Kasumi-1 (cell line): ENCODE measurements at places on chromosomes 12 and 14.

DNA sequence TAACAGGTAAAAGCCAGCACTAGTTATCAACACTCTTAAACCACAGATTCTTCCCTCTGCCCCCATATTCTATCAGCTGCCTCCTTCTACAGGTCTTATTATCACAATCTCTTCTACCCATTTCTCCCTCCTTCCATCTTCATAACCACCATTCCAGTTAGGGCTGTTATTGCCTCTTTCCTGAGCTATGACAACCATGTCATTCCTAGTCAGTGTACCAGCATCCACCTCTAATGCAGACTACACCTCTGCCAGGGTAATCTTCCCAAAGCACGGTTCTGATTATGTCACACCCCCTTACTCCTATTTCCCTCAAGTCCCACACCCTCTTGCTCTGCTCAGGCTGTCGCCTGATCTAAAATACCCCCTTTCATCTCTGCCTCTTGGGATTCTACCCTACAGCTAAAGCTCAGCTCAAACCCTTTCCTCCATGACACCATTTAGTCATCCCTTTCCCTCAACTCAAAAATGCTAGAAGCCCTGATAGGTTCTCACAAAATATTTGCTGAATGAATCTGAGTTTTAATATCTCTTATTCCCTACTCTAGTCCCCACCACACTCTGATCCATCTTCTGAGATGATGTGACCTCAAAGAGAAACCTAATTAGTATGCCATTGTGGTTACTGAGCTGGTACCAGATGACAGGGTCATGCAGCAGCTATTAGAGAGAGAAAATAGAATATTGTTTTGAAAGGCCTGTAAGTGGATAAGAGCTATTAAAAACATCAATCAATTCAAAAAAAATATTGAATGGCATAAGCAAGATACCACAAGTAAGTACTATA lies 11.7 kb downstream of the RACGAP1 start:
- no peak for DNase-seq

- no peak for DNase-seq
Measured at GRCh38 chr12:124556896-124557501, 10.4 kb downstream of the NCOR2 start.

GRCh38 chr12:107415834-107416233 lies 269.8 kb upstream of the PWP1 start:
- no peak for DNase-seq

GRCh38 chr12:118581371-118581770 lies 205.0 kb downstream of the SUDS3 start:
- DNase-seq, result no peak

- DNase-seq, result no peak
Measured at GRCh38 chr12:42912367-42912766, 322.8 kb upstream of the PRICKLE1 start.

DNA sequence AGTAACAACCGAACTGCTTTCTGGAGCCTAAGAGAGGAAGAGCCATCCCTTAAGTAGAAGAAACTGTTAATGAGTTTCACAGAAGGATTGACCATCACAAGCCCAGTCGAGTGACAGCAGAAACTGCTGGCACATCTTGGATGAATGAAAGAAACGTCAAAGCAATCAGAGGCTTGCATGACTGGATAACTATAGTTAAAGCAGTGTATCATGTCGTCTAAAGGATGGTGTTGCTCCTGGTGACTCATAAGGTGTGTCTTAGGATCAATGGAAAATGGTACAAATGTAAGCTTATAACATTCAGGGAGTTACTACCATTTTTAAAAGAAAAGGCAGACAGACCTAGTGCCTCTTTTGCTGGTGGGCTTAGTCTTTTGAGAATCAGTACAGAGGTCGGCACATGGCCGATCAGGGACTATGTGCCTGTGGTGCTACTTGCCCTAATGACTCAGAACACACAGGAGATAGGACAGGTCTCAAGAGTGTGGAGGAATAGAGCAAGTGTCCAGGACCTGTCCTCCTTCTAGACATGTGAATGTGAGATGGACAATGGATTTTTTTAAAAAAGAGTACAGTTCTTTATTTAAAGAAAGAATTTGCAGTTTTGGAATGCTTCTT lies 55.7 kb downstream of the TMX1 start:
- DNase-seq, result no peak

GRCh38 chr12:3601461-3602150 lies 110.6 kb downstream of the PRMT8 start:
- no peak for DNase-seq

DNA sequence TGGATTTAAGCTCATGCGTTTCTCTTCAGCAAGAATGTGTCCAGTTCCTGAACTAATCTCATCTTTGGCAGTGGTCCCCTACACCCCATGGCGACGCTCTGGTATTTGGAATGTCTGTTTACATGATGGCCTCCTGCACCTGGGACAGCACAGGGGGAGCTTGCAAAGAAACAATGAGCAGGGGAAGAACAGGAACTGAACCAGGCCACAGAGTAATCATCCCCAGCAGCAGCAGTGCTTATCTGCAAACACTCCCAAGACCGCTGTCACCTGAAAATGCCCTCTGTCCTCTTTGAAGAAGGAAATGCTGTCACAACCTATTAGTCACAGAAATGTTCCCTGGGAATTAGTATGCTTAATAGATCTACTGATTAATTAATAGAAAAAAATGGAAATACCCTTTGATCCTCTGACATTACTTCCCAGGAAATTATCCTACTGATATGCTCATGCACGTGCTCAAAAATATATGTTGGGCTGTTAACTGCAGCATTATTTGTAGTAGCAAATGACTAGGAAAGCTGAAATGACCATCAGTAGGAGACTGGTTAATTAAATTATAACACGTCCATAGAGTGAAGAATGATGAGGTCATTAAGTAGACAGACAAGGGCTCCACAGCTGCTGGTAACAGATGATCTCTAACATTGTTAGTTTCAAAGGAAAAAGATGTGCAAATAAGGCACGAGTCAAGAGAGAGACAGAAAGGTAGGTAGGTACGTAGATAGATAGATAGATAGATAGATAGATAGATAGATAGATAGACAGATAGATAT lies 279.3 kb upstream of the FLRT2 start:
- DNase-seq, result no peak

GRCh38 chr12:13444076-13444475 lies 247.6 kb downstream of the EMP1 start:
- DNase-seq, result no peak

GRCh38 chr14:61335049-61335448 lies 13.7 kb downstream of the PRKCH start:
- DNase-seq, result no peak

GRCh38 chr12:26058308-26058707 lies 66.5 kb downstream of the BHLHE41 start:
- peak; percentile 19 for DNase-seq

- no peak for DNase-seq
Measured at GRCh38 chr12:57628280-57629191, 4.5 kb downstream of the B4GALNT1 start.

GRCh38 chr14:79098324-79098723 lies 928.2 kb downstream of the NRXN3 start:
- DNase-seq, result no peak

GRCh38 chr14:39315859-39316444 lies 82.2 kb downstream of the MIA2 start:
- no peak for DNase-seq

DNA sequence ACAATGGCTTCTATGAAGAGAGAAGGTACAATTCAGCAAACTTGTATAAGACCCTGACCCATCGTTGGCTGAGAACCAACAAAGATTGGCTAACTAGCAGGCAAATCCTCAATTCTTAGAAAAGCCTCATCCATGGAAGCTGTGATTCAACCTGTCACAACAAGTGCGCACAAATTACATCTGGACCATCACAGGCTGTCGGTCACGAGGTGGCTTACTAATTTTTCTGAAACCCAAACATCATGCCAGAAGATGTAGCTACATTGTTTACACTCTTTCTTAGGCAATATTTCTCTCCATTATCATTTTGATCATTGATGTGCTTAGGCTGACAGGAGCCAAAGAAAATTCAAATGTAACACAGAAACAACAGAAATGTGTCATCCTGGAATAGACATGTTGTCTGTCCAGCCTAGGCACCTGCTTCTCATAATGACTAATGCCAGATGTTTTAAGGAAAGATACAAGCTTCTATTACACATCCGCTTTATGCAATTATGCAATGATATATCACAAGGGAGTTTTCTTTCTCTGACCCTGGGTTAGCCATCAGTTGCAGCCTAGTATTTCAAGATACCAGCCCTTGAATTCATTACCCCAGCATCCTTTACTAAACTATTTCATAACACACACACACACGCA lies 92.9 kb upstream of the DIO2 start:
- no peak for DNase-seq

- no peak for DNase-seq
Measured at GRCh38 chr12:89884952-89885351, 176.3 kb upstream of the ATP2B1 start.

GRCh38 chr12:3409662-3410061 lies 81.3 kb upstream of the PRMT8 start:
- DNase-seq, result no peak

- no peak for DNase-seq
Measured at GRCh38 chr14:72565917-72566316, 328.0 kb downstream of the DPF3 start.

DNA sequence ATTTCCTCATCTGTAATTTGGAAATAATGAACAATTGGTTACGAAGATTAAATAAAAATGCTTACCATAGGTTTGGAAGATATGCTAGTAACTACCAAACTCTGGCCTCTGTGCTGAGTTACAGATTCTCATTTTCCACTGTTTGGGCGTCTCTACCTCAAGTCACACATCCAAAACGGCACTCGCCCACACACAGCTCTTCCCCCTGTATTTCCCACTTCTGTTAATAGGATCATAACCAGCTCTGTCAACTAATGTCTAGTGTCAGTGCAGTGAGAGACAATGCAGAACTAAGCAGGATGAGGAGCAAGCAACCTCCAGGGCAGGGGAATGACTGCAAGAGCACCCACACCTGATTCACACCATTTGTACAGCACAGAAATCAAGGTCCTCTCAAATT lies 10.9 kb upstream of the SYCP3 start:
- DNase-seq, result no peak

DNA sequence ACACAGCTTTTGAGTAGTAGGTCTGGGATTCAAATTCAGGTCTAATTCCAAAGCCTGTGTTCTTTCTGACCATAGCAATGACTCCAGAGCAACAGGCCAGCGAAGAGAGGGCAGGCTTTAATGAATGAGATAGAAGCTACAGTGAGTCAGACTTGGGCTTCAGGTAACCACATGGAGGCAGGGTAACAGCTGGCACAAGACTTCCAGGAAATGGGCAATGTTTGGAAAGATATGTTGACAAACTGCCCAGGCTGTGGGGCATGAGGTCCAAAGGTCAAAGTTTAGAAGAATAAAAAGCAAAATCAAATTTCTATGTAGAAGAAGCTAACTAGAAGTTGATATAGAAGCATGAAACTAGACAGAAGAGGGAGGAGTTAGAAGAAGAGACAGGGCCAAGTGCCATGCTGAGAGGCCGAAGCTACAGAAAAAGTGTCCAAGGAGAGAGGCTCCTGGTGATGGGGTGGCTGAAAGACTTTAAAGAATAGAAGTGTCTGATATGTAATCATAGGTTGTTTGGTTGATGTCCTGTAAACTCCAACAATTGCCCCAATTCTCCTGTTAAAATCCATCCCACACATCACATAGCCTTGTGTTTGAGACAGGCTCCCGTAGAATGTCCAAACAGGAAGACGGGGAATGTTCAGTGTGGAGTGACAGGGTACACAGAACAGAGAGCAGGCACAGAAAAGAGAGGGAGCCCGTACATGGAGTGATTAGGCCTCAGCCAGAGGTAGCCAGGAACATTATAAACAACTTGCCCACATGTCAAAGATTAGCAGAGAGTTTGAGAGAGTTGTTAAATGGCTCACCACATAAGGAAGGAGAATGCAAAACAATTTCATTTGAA lies 384.7 kb downstream of the CCDC91 start:
- no peak for DNase-seq

GRCh38 chr14:34749408-34749807 lies 35.0 kb upstream of the CFL2 start:
- no peak for DNase-seq

- DNase-seq, result no peak
Measured at GRCh38 chr12:62767496-62767895, 167.5 kb downstream of the PPM1H start.

DNA sequence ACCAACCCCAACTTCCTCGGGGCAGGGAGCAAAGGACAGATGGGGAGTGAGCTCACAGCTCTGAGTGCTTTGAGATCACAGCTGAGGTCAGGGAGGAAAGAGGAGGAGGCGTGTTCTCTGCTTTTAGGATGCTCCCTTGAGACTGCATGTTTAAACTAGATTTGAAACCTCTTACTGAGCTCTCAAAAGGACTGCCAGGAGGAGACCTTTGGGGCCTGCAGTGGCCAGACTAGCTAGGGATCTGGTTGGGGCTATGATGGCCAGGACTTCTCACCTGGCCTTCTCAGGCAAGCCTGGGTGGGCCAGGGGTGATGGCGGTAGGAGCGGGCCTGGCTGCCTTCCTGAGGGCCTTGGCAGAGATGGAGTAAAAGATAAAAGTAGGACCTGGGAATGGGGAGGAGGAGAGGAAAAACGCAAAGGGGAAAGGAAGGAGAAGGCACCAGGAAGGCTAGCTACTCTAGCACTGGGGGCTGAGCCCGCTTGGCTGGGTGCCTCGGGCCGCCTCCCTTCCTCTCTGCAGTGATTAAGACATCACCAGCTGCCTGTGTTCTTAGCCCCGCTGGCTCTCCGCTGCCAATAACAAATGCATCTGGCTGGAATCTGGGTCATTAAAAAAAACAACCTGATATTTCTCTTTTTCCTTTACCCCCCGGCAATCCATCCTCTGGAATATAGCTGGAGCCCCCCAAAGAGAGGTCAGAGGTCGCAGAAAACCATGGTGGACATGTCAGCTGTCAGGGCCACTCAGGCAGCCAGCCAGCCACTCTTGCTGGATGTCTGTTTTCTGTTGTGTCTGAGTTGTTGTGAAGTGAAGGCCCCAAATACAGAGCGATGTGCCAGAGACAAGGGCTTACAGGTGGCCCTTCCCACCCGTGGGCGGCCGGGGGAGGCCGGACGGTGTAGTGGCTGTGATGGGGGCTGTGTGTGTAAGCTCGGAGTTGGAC lies 141.3 kb downstream of the TSPAN9 start:
- no peak for DNase-seq

- DNase-seq, result no peak
Measured at GRCh38 chr12:560691-561390, 101.1 kb downstream of the B4GALNT3 start.

- DNase-seq, result no peak
Measured at GRCh38 chr14:101704140-101704539, 57.4 kb upstream of the PPP2R5C start.

DNA sequence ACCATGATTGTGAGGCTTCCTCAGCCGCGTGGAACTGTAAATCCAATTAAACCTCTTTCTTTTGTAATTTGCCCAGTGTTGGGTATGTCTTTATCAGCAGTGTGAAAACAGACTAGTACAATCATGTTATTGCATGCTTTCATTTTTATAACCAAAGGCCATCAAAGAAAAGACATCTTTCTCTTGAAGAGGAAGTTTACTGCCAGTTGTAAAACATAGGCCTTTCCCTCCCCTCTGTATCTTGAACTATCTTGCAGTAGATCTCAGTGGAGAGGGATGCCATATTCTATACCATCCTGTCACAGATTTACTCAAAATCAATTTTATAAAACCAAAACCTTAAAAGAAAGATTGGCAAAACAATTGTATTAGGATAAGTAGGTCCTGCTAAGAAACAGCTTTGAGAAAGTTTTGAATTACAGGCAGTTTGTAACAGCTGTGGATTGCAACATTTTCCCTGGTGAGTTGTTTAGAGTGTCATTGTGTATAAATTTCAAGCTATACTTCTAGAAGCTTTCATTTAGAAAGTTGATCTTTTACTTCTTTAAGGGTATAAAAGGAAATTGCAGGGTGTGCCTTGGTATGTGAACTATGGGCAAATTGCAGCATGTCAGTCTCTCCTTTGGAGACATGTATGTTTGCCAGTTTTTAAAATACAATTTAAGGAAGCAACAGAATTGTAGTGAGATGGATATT lies 128.0 kb downstream of the ATP23 start:
- DNase-seq, result peak; percentile 37
